Effector memory CD8-positive, alpha-beta T cell (primary cell): ENCODE measurements at places on chromosomes 3 and 15.

- DNase-seq = no peak
These were observed 34.2 kb upstream of the GALNT15 start for GRCh38 chr3:16140116-16140893.

GRCh38 chr3:55267206-55267930, 219.7 kb downstream of the WNT5A start:
- no peak for DNase-seq

GRCh38 chr3:128727485-128727884, 1.5 kb downstream of the RAB7A start:
- DNase-seq = no peak

DNA sequence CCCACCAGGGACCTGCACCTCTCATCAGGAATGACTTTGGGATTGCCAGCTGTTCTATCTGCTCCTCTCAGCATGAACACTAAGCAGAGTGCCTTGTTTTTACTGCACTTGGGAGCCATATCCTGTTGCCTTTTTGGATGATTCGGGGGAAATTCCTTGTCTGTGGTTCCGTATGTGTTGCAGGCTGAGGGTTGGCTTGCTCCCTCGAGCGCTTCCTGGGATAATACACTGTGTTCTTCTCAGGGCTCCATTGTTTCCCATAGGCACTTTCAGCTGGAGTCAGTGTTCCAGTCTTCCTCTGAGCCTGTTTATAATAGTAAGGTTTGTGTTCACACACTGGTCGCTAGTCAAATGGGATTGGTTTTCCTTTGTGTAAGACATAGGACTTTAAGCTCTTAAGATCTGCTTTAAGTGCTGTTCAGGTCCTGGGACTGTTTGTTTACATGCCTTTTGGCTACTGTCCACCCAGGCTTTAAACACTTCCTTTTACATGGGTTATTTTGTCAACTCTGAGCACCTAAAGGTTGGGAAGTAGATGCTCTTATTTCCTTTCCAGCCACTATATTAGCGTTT, 23.4 kb downstream of the BOC start:
- no peak for DNase-seq
